ENCODE measurements at places on chromosomes 4 and X. TPM values are rescaled to one million over a fixed set of nuclear protein-coding genes. Genes with fewer than 3 reads are reported as not detected.

GRCh38 chrX:46904626-46905025, 7.6 kb upstream of the JADE3 start:
- no peak for DNase-seq

GRCh38 chr4:47642191-47642830, 157.2 kb downstream of the ATP10D start:
- peak; percentile 18 for DNase-seq

DNA sequence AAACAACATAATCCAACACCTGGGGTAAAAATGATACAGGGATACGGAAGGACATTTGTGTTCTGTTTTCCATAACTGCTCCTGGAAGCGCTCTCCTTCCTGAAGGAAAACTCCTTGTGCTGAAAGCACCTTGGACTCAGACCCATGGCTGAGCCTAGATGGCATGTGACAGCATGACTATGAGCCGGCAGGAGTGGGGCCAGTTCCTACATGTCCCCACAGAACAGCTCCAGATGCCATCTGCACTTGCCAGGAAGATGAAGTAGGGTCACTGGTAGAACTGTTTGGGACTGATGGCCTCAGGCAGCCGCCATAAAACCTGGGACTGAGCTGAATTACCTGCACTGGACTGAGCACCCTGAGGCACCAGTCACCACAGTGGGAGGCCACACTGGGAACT, 56.0 kb upstream of the BCLAF3 start:
- no peak for DNase-seq

GRCh38 chr4:165606465-165607205, 227.8 kb downstream of the CPE start:
- no peak for DNase-seq

The GABRG1 gene
- total RNA-seq, result not detected

The GIMD1 gene
- total RNA-seq, result not detected

DNA sequence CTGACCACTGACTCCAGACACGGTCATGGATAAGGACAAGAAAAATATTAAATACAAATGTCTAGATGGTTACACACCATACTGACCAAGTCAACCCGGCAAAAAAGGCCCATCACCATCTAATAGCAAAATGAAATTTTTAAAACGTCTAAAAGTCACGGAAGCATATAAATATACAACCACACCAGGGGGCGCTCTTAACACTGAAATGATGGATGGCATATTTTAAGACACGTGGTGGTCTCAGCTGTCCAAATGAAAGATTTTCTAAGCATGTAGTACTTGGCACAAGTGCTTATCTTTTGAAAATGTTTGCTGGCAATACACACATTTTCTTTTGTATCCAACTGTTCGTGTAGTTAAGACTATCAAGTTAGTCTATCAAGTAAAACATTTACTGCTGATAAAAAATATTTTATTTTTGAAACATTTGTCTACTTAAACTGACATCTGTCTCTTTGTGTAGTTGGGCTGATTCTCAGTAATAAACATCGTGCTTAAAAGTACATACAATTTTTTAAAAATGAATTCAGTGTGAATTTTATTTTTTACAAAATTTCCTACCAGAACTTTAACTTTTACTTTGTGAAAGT, 64.6 kb downstream of the COX7B2 start:
- DNase-seq, result peak; percentile 49

DNA sequence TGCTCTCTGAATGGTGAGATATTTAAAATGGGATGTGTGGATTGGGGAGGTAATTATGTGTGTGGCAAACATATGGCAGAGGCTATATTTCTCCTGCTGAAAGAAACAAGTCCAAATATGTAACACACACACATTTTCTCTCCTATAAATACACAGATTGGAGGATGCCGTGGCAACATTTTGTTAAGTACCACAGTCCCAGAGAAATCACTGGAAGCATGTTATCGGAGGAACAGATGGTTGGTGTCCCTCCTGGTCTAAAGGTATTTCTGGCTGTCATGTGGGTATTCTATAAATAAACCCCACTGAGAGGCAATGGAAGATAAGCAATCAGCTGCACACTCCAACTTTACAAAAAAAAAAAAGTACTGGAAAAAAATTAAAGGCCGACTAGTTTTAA, 528.3 kb upstream of the BOD1L1 start:
- no peak for DNase-seq

DNA sequence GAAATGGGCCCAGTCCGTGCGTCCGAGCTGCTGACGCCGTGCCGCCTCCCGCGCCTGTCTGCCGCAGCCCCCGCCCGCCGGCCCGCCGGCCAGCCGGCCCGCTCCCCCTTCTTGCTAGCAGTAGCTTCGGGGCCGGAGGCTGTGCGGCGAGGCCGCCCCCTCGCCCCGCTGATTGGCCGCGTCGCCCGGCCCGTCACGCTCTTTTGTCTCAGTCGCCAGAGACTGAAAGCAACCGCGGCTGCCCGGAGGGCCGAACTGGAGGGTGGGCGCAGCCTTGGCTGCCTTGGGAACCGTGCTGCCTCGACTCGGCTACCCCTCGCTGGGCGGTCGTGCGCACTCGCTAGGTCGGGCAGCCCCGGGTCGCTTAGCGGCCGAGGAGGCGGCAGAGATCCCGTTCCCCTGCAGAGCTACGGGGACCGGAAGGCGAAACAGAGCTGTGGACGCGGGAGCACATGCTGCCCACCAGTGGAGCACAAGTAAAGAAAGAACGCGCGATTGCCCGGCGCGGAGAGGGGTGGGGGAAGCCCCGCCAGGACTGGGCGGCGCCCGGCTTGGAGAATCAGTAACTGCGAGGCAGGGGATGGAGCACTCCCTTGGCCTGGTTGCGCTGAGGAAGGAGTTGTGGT, at the start of gene ZCCHC18:
TSS of gene ZCCHC18 (plus strand) at position 198 of the 626 bp plus-strand sequence. CDS start 1,589 bp downstream, outside the sequence.
- peak; percentile 66 for DNase-seq

DNA sequence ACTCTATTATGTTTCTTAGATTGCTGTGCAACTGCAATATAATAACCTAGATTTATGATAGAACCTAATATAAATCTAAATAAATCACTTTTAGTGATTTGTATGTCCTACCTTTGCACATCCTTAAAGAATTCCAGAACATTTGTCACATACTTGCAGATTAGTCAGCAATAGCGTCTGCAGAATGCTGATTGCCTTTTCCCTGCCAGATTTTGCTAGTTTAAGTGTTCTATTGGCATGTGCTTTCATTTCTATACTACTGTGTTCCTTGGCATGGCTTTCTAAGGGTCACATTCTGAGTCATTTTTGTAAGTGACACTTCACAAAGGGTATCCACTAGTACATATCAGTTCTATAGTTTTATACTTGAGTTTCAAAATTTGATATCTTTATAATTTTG, 303.1 kb upstream of the GIMD1 start:
- peak; percentile 38 for DNase-seq

The TGIF2LX gene
- total RNA-seq, result not detected

DNA sequence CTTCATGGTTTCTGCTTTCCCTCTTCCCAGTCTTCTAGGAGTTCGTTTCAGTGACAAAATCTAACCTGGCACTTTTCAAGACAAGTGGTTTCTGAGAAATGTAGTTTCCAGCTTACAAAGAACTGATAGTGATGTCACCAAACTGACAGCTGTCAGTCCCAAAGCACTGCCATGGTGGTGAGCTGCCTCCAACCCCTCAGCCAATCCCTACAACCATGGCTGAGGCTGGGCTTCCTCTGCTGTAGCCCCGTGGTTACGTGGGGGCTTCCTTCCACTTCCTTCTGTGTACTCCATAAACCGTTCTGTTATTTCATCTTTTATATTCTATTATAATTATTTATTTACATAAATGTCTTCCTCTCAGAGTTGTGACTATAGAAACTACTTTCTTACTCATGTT, 198.6 kb upstream of the AGA start:
- no peak for DNase-seq

DNA sequence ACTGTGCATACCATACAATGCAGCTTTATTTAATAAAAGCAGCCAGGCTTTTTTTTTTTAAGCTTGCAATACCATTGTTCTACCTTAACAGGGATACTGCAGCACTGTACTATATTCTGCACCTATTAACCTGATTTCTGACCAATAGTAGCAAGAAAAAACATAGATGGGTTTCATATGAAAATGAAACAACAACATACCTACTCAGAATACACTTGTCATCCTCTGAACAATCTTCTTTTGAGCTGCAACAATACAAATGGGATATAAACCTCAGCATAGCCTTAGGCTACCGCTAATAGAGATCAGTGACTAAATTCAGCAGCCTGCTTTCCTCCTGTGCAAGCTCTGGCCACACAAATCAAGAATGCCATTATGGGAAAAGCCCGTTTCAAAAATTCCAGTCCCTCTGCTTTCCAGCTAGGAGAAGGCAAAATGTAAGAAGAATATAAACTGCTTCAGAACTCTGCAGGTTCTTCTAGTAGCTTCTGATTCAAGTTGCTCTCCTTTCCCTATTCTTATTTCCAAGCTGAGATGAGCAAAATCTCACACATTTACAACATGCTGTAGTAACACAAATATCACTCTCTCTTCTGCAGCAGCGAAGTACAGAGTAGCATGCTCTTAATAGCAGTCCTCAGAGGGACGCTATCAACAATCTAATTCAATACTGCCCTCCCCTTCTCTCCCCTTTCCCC, 143.4 kb downstream of the KLHL13 start:
- DNase-seq, result no peak

The OTUD6A gene
- not detected for total RNA-seq

The EDNRA gene
- total RNA-seq, result 9.3 TPM

GRCh38 chr4:16329125-16329796, 103.0 kb upstream of the TAPT1 start:
- DNase-seq, result peak; percentile 63

The UGT2B15 gene
- total RNA-seq, result not detected

- no peak for DNase-seq
Observed at GRCh38 chrX:107581923-107582322, 46.4 kb upstream of the PRPS1 start.

Data from astrocyte (in vitro differentiated cells and primary cell).